ENCODE measurements at places on chromosomes 4 and X. TPM values are rescaled to one million over a fixed set of nuclear protein-coding genes. Genes with fewer than 3 reads are reported as not detected.

Gene MAGEA1
- polyA plus RNA-seq = not detected

GRCh38 chrX:7514871-7515599, 327.9 kb upstream of the VCX start:
- DNase-seq = no peak

DNA sequence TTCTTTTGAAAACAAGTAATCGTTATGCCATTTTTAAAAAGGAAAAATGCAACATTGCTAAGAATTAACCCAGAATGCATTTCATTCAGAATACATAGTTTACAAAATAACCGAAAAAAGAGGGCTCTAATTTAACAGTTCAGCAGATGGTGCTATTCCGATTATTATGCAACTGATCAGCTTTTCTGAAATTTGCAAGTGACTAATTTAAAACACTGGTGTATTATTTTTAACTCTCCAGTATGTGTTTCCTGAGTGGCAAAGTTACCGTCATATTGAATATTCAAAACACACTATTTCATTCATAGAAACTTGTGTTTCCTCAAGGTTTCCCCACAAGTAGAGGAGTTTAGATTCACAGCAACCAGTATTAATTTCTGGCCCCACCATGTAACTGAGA, 21.1 kb downstream of the ZBTB49 start:
- DNase-seq = no peak

DNA sequence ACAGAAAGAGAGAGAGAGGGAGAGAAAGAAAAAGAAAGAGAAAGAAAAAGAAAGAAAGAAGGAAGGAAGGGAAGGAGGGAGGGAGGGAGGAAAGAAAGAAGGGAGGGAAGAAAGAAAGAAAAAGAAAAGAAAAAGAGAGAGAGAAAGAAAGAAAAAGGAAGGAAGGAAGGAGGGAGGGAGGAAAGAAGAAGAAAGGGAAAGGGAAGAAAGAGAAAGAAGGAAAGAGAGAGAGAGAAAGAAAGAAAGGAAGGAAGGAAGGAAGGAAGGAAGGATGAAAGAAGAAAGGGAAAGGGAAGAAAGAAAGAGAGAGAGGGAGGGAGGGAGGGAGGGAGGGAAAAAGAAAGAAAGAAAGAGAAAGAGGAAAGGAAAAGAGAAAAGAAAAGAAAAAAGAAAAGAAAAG, 10.8 kb downstream of the OPHN1 start:
- no peak for DNase-seq

GRCh38 chr4:761086-761485, 55.5 kb downstream of the PCGF3 start:
- no peak for DNase-seq

DNA sequence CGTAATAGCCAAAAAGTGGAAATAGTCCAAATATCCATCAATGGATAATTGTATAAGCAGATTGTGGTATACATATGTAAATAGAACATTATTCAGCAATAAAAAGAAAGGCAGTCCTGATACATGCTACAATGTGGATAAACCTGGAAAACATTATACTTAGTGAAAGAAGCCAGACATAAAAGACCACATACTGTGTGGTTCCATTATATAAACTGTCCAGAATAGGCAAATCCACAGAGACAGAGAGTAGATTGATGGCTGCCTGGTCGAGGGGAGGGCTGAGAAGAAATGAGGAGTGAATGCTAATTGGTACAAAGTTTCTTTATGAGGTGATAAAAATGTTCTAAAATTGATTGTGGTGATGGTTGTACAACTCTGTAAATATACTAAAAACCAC, 397.4 kb upstream of the RPS6KA3 start:
- DNase-seq = no peak

Gene FAAH2
- 0.92 TPM for polyA plus RNA-seq

Gene SH3D19
- 27.9 TPM for polyA plus RNA-seq

Gene HHIP
- polyA plus RNA-seq = 3.9 TPM

Gene FAM9B
- polyA plus RNA-seq = not detected

DNA sequence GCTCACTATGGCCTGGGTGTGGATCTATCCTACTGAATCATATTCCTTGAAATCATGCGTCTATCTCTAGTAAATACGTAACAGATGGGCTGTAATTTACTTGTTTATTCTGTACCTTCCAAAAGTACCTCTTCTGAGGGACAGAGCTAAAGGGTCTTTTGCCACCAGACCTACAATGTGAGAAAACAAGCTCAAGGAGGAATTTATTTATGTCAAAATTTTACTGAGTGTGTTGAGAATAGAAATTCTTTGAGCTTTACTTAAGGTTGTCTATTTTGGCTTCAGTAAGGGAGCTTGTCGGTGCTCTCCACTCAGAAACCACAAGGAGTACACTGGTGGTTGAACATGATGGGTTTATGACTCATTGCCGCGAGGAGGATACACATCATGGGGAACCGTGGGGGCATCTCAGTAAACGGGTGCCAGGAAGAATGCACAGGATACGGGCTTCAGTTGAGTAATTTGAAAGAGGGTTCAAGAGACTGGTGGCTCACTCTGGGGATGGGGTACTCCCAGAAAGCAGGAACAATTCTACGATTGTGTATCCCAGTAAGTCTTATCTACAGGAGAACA, 3.0 kb downstream of the ANK2 start:
- DNase-seq = no peak

GRCh38 chr4:130825284-130825683, 1729.3 kb downstream of the C4orf33 start:
- no peak for DNase-seq

Gene EDA
- polyA plus RNA-seq = 19.2 TPM

DNA sequence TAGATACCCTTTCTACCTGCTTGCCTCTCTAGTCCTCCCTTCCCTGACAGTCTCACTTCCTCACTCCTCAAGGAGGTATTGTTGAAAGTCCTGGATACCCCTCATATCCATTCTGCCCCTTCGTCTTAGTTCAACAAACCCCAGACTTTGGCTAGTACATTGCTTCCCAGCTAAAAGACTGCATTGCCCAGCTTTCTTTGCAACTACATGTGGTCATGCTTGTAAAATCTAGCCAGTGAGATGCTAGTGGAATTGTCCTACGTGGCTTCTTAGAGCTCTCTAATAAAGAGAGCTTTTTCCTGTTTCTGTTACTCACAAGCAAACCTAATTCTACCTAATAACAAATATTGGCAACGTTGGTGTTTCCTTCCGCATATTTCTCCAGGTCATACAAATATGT, 237.9 kb upstream of the PSAPL1 start:
- no peak for DNase-seq

DNA sequence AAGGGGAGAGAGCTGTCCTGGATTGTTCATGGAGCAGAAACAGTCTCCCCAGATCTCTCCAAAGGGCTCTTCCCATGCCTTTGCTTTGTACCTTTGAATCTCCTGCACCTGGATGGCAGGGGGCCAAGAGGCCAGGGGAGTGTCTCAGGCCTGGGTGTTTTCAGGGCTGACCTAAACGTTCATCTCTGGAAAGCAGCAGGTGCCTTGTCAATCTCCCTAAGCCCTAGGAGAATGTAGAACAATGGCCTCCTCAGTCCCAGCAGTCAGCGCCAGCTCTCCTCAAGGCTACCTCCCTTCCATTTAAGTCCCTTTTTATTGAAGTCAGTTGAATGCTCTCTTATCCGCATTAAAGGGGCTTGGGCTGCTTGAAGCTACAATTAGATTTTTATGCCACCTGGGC, 31.2 kb upstream of the NSUN7 start:
- DNase-seq = no peak

Gene PABPC1L2B
- not detected for polyA plus RNA-seq

- DNase-seq = no peak
Measured at GRCh38 chr4:95250544-95251137, 298.1 kb downstream of the UNC5C start.

- DNase-seq = no peak
Measured at GRCh38 chrX:1244164-1245076, 24.2 kb upstream of the CSF2RA start.

DNA sequence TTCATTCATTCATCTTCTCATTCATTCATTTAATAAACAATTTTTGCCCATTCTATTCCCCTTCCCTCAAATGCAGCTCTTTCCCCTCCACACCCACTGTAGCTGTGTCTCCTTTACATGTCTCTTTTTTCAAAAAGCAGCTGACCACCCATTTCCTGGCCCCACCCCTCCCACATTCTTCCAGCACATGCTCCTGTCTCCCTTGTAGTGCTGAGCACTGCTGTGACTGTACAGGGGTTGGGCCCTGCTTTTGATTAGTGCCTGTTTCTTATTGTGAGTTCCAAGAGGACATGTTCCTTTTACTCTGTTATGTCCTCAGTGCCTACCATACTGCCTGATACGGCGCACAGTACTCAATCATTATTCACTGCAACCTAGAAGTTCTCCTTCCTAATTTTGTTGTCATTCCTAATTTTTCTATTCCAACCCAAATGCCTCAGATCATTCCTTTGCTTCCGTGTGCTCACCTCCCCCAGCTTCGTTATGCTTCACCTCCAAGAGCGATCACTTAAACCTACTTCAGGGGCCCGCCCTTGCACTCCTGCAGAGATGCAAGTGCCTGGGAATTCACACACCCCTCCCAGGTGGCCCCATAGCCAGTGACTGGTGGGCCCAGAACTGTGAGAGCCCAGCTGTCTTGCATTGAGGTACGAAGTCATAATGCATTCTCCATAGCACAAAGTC, 152.2 kb downstream of the STK32B start:
- no peak for DNase-seq

GRCh38 chr4:175807547-175807946, 4.5 kb downstream of the GPM6A start:
- DNase-seq = no peak

Gene ESX1
- polyA plus RNA-seq = not detected

GRCh38 chr4:165684177-165684805, 188.7 kb upstream of the TLL1 start:
- DNase-seq = no peak

Gene PPM1K
- 19.8 TPM for polyA plus RNA-seq

Gene ARL9
- polyA plus RNA-seq = 0.13 TPM

Gene G6PD
- polyA plus RNA-seq = 11.1 TPM

DNA sequence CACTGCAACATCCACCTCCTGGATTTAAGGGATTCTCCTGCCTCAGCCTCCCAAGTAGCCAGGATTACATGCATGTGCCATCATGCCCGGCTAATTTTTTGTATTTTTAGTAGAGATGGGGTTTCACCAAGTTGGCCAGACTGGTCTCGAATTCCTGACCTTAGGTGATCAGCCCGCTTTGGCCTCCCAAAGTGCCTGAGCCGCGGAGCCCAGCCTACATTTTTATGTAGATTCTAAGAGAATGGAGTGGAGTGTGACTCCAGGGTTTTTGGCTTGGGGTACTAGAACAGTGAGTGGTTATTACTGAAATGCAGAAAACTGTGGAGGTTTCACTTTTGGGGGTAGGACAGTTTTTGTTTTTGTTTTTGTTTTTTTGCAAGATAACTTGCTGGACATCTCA, 806.0 kb downstream of the ADGRL3 start:
- DNase-seq = no peak

DNA sequence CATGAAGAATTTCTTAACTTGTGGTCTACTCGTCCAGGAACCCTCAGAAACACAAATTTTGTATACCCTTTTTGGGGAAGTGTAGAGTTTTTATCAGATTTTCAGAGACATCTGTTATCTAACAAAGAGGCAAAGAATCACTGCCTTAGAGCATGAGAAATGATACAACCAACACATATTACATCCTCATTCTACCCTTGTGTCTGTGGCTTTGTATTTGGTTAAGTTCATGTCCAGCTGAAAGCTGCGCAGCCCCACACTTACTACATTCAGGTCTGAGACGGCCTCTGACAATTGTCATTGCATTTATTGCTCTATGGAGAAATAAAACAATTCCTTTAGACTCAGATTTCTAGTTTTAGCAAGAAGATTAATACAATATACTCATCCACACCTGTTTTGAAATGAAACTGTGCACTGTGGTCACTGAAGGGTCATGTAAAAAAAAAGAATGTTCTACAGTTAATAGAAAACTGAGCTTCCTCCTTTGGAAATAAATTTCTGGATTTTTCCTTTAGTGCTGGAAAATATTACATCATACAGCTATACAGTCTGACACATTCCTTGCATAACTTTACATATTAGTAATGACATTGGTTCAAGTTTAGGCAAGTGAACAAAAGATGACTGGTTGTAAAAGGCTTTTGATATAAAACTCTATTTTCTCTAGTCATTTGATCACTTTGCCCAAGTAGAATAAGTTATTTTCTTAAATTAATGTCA, 39.8 kb downstream of the GLRB start:
- DNase-seq = peak; percentile 22

Gene FAM47E
- 1.5 TPM for polyA plus RNA-seq

Gene CNGA2
- polyA plus RNA-seq = not detected
